ENCODE measurements at places on chromosomes 2 and 18.
A peak's percentile ranks its signal among the peaks of the same experiment; 100 is the strongest.

DNA sequence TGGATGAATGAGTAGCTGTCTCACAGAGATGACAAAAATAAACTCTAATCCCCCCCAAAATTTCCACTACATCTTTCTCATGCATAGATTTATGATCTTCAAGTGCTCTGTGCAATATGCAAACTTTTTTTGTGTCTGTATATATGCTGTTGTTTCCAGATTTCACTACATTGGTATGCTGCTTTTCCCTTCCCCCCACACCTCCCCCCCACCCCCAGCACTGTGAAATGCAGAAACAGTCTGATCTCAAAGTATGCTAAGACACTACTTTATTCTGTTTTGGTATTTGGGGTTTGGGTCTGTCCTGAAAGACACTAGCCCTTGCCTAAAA lies 524 bp upstream of the KLHL14 start:
- no peak for DNase-seq

DNA sequence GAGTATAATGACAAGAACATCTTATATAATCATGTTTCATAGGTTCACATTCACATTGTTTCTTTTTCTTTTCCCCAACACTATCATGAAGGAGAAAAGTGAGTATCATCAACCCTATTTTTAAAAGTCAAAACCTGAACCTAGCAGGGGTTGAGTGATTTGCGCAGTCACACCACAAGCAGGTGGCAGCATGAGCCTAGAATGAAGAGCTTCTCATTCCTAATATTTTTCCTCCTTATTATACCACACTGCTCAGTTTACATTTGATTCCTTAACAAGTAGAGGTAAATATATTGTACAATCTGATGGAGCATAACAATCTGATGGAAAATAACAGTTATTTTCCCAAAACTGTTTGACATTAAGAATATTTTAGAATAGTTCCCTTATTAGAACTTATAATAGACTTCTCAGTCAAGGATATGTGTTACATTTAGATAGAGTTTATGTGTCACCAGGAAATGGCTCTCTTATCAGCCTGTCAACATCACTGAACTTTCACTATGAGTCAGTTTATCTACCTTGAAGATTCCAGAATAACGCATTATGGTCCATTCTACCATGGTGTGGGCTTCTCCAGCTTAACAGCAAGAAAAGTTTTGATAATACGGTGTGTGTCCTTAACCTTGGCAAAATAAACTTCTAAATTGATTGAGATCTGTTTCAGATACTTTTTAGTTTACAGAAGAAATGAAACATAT lies 119.5 kb downstream of the NEB start:
- no peak for DNase-seq

DNA sequence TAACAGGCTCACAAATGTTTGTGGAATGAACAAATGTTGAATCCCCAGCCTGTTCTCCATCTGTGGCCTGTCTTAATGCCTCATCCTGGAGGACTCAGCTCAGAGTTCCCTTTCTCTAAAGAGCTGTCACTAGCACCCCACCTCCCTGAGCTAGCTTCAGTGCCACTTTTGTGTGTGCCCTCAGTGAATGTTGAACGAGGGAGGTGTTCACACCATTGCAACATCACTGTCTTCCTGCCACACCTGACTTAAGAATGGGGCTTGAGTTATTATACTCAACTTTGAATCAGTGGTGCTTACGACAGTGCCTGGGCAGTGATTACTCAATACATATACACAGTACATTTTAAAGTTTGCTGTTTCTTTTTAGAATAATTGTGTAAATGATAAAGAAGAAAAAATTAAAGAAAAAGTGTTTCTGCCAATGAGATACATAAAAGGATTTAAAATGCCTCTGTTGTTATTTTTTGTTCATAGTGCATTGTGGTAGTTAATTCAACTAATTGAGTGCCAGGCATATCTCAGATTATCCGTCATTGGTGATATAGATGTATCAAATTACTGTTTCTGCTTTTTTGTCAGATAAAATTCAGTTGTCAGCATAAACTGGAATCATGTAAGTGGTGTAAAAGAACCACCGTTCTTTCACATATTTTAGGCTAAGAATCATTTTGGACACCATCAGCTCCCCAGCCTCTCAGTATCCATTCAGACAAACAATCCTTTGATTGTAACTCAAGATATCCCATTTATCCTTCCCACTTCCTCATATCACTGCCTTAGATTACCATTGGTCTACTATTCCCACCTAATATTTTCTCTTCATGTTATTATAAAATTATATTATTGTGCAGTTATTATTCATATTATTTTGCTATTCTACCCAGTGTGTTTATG lies 304.7 kb downstream of the PTPRM start:
- peak; percentile 23 for DNase-seq

GRCh38 chr2:187554011-187554703 lies at the start of gene TFPI:
Gene TFPI, minus strand, starts transcription at chr2:187554435. Its CDS starts 50,667 bp downstream, at chr2:187503768.
- peak; percentile 44 for DNase-seq

- DNase-seq: no peak
Observed at GRCh38 chr2:43163584-43164270, 62.7 kb downstream of the ZFP36L2 start.

GRCh38 chr2:75047189-75047991 lies 88.9 kb downstream of the POLE4 start:
- no peak for DNase-seq
